ENCODE measurements at places on chromosomes 12 and 14.

GRCh38 chr14:50675597-50675996, 7.5 kb upstream of the SAV1 start:
- DNase-seq: no peak

GRCh38 chr14:105945896-105946295, 419.5 kb downstream of the TMEM121 start:
- DNase-seq: no peak

DNA sequence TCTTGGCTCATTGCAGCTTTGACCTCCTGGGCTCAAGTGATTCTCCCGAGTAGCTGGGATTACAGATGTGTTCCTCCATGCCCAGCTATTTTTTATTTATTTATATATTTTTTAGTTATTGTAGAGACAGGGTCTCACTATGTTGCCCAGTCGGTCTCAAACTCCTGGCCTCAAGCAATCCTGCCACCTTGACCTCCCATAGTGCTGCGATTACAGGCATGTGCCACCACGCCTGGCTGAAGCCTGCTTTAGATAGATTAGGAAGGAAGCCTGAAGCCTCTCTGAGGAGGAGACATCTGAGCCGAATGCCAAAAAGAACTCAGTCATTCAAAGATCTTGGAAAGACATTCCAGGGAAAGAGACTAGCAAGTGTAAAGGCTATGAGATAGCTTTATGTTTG, 10.2 kb downstream of the INHBC start:
- DNase-seq: no peak

- DNase-seq: peak; percentile 52
These were observed 910.0 kb downstream of the TMEM121 start for GRCh38 chr14:106436310-106436905.

- no peak for DNase-seq
These were observed 239.8 kb upstream of the EGLN3 start for GRCh38 chr14:34190717-34191116.

DNA sequence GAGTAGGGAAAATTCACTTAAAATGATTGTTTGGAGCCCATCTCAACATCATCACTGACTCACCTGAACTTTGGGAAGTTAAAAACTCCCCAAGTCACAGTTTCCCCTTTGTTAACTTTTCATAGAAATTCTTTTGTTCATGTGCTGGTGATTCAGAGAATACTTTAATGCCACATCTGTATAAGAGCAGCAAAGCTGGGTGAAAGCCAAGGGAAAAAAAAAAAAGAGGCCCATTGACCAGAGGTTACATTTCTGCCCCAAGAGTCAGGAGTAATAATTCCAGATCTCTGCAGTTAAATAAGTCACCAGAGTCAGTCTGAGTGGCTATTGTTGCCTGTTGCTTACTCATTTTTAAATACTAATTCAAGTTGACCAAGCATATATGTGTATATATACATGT, 136.4 kb upstream of the LGR5 start:
- no peak for DNase-seq

- DNase-seq: no peak
These were observed 203.7 kb downstream of the PTPRO start for GRCh38 chr12:15526033-15526432.

- no peak for DNase-seq
These were observed 41.2 kb upstream of the PPM1H start for GRCh38 chr12:62976110-62976662.

GRCh38 chr14:32300136-32300535, 29.0 kb upstream of the AKAP6 start:
- no peak for DNase-seq

DNA sequence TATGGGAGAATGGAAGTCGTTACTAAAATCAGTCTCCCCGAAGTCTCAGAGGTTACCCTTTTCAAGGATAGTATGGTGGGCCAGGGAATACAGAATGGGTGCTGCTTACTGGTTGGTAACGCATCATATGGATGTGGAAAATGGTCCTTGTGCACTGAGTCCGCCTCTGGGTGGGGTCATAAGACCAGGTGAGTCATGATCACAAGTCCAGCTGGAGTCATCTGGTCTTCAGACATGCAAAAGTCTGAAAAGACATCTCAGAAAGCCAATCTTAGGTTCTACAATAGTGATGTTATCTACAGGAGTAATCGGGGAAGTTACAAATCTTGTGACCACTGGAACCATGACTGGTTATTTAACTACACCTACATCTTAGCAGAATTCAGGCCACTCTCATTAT, 71.9 kb upstream of the TCL1B start:
- no peak for DNase-seq

- no peak for DNase-seq
These were observed 8.6 kb downstream of the WDR89 start for GRCh38 chr14:63632932-63633514.
